Coronary artery (tissue), 2 donors: ENCODE measurements at places on chromosomes 16 and 17.
A peak's percentile ranks its signal among the peaks of the same experiment; 100 is the strongest.

DNA sequence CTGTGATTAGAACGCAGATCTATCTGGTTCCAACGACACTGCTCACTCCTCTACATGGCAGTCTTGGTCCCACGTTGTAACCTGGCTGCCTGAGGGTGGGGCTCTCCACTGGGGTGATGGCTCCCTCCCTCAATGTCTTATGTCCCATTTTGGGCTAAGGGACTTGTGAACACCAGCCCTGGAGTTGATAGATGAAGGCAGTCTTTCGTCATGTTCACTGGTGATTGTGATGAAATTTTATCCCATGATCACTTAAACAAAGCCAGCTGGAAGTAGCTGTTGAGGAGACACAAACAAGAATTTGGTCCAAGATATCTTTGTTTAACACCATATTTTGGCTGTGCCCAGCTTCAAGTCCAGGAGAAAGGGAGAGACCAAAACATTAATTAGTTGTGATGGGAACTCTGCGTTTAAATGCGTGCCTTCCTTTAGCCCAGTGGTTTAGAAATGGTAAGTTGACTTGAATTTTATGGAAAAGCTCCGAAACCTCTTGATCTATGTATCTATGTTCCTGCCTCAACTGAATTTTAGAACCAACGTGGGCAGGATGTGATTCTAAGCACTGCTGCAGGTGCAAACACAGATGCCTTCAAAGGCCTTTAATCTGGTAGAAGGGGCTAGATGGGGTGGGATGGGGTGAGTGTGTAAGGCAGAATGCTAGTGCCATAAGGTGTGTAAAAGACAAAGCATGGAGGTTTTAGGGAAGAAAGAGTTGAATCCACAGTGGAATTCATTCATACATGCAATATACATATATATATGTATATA lies 186.8 kb upstream of the IRX3 start:
- DNase-seq = no peak

DNA sequence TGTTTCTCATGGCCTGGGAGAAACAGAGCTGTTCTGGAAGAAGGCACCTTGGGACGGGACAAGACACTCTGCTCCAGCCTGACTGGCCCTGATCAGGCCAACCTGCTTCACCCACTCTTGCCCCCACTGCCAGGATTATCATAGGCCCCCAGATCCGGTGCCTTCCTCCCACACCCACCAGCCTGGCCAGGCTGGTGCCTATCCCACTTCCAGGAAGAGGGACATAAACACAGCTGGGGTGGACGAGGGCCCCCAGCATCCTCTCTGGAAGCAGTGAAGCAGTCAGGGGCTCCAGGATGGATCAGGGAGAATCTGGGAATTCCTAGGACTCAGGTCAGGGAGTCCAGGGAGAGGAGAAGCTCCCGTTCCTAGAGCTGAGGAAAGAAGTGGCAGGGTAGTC lies 16.9 kb upstream of the ITGA3 start:
- DNase-seq = peak; percentile 41

DNA sequence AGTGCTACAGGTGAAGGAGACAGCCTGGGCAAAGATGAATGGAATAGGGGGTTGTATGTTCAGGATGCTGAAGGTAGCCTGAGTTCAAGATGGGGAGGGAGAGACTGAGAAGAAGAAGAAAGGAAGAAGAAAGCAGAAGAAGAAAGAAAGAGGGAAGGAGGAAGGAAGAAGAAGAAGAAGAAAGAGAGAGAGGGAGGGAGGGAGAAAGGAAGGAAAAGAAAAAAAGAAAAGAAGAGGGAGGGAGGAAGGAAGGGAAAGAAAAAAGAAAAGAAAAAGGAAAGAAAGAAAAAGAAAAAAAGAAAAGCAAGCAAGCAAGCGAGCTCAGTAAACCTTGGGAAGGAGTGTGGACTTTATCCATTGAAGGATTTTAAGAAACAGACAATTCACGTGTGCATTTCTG lies 7.8 kb downstream of the CCDC42 start:
- DNase-seq = no peak

DNA sequence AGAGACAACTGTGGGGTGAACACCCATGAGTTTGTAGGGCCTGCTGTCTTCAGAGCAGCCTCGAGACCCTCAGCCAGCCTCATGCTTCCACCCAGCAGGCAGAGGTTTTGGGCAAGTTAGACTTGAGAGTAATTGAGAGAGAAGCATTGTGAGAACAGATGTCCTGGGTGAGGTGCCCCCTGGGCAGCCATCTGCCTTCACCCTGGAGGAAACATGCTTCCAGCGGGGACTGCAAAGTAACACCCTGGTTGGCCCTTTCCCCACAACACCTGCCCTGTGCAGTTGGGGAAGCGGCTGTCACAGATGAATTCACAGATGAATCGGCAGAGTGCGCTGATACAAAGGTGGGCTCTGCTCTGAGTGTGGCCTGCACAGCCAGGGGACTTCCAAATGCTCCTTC lies 23.4 kb downstream of the ATPAF2 start:
- DNase-seq = no peak

- DNase-seq = no peak
These were observed 427 bp upstream of the TLCD3B start for GRCh38 chr16:30031477-30031918.

- no peak for DNase-seq
These were observed 14.8 kb downstream of the TRARG1 start for GRCh38 chr17:1294157-1294717.

- no peak for DNase-seq
These were observed 832 bp downstream of the ETV4 start for GRCh38 chr17:43545383-43545632.

DNA sequence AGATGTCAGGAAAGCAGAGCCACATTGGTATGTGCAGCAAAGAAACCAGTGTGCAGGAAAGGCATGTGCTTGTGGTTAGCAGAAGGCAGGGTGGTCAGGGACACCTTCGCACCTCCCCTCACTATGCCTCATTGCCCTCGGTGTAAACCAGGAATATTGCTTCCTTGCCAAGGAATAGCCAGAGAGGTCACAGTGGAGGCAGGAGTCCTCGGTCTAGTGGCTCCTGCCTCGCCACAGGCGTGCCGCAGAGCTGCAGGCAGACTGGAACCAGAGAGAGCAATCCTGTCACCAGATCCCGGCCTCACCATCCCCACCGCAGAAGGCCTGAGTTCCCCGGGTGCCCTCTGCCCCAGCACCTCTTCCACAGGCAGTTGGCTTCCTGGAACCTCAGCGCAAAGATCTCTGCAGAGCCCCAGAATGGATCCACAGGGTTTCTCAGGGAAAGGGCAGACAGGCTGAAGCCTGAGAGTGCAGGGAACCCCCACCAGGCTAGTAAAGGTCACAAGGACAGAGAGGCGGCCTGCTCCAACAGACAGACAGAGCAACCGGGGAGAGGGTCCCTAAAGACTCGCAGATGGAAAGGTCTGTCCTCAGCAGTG lies 21.6 kb downstream of the CCDC182 start:
- no peak for DNase-seq

DNA sequence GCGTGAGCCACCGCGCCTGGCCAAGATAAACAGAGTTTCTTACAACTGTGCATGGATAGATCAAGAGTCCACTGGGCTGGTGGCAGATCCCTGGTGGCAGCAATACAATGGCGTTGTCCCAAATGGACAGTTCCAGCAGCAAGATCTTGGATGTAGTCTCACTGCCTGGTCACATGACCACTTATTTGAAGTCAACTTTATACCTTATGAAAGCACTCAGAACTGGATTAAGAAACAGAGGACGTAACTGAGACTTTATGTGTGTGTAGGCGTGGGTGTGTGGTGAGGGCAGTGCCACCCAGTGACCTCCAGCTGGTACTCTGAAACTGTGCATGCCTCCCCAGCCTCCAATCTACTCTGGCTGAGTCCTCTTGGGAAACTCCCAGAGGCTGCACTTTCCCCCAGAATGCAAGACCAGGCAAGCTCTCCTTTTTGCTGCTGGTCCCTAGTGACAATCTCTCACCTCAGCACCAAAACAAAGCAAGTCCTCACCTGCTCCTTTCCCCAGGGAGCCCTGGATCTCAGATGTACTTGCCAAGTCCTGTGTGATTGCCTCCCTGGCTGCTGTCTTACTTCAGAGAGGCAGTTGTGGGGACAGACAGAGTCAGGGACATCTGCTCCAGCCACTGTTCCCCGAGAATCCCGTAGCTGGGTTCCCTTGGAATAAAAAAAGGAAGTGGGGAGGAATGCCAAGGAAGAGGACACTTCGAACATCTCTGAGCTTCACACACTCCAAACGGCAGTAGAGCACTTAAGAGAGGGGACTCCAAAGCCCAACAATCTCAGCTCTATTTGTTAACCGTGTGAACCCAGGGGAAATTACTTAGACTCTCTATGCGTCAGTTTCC lies 11.7 kb upstream of the ST6GALNAC2 start:
- no peak for DNase-seq

- no peak for DNase-seq
These were observed 32.6 kb downstream of the FA2H start for GRCh38 chr16:74742051-74742481.

DNA sequence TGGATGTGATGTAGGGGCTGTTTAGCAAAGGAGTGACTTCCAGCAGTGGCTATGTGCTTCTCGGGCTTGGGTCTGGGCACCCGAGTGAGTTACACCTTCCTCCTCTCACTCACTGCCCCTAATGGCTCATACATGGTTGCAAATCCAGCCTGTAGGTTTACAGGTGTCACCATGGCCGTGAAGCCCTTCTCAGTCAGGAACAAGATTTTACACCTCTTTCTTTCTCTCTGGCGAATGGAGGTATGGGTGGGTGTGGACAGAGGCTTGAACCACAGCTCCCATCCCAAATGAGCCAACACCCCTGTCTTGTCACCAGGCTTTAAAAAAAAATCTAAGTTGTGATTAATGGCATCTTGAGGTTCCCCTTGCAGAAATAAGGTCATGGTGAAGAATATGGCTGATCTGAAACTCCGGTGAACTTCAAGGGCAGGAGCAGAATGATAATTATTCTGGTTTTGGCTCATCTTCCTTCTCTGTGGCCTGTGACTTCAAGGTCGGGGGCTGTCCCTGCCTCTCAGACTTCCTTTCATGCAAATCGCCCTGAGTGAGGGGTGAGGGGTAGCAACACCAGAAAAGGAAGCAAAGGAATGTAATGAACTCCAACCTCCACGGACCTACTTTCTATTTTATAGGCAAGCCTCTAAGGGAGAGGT lies 331.2 kb downstream of the MAF start:
- DNase-seq = no peak

GRCh38 chr16:30996324-30996984 lies 11.4 kb downstream of the HSD3B7 start:
- no peak for DNase-seq

GRCh38 chr16:19559242-19559910 lies 3.9 kb downstream of the VPS35L start:
- DNase-seq = no peak

DNA sequence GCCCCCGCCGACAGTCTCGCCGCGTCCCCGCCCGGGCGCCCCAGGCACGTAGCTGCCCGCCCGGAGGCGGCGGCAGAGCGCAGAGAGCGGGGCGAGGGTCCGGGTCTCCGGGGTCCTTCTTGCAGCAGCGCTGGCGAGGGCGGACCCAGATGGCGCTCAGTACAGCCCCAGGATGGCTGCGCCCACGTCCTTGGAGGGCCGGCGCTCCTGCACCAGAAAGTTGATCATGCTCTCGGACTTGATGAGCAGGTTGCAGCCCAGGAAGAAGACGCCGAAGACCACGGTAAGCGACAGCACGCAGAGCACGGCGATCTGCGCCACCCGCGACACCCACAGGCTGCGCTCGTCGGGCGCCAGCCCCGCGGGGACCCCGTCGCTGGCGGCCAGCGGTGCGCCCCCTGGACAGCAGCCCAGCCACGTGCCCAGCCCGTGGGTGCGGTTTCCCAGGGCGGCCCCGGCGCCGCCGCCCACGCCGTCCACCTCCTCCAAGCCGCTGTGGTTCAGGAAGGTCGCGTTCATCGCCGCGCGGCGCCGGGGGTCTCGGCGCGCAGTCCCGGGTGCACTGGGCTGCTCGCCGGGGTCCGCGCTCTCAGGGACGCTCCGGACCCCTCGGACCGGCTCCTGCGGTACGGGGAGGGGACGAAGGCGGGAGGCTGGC lies 435 bp downstream of the RPRML start:
- DNase-seq = no peak

DNA sequence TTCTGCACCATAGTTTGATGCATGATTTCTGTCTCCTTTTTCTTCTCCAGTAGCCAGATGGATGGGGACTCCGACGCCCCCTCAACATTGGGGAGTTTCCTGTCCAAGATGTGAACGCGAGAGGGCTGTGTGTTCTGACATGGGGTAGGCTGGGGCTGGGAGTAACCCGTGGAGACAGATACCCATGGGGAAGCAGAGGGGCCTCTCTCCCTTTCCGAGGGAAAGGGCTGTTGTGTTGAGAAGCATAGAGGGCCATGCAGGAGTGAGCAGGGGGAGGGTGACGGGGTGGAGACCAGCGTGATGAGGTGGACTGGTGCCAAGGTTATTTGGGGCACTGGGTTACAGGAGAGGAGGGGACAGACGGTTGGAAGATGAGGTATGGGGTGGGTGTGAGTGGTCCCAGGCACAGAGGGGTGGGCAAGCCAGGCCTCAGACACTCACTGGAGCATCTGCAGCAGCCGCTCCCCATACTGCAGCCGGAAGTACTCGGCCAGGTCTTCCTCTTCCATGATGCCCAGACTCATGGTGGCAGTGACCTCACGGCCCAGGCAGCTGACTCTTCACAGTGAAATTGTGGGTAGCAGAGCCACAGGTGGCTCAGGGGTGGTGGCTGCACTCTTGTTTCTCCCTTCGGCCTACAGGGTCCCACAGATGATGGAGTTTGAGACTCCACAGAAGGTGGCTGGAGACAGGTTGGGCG lies 400 bp downstream of the CCDC42 start:
- no peak for DNase-seq

GRCh38 chr17:14986127-14986526 lies 279.0 kb downstream of the PMP22 start:
- no peak for DNase-seq

- no peak for DNase-seq
These were observed 23.3 kb downstream of the CPNE2 start for GRCh38 chr16:57115514-57116182.

DNA sequence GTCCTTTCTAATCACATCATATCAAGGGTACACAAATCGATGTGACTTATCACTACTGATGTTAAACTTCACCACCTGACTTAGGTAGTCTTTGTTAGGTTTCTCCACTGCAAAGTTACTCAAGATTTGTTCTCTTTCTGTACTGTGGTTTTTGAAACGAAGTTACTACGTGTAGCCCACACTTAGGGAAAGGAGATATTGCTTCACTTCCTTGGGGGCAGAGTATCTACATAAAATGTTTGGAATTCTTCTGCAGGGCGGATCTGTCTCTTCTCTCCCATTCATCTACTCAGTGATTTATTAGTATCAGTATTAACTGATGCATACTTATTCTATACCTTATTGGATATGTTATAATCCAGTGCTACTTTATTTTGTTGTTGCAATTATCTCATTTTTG lies 403.6 kb upstream of the MON1B start:
- DNase-seq = no peak

GRCh38 chr17:15432807-15433611 lies 34.4 kb downstream of the CDRT4 start:
- DNase-seq = no peak

- no peak for DNase-seq
These were observed 3.5 kb downstream of the FAM171A2 start for GRCh38 chr17:44360144-44360533.

- DNase-seq = no peak
These were observed 5.9 kb downstream of the DEF8 start for GRCh38 chr16:89954462-89954861.

- no peak for DNase-seq
These were observed 19.9 kb upstream of the RPL13 start for GRCh38 chr16:89540557-89540956.
